ENCODE measurements at places on chromosomes 3 and 15. TPM values are rescaled to one million over a fixed set of nuclear protein-coding genes. Genes with fewer than 3 reads are reported as not detected.

The C3orf85 gene
- not detected for polyA plus RNA-seq

The SPINT1 gene
- polyA plus RNA-seq = 1.6 TPM

DNA sequence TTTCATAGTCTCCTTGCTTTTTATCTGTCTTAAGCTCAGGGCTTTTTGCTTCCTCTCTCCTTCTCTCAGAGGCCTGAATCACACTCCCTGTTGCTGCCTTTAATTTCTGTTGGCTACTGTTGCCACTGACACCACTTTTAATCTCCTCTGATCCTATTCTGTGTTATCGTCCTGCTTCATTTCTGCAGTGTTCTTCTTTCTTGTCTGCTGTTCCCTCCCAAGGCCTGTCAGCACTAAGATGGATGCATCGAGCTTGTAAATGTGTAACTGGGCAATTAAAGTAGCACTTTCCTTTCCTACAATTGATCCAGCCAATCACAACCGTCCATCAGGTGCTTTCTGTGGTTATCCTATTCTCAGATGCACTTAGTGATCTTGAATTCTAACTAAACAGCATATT, 71.3 kb upstream of the VEPH1 start:
- no peak for DNase-seq

DNA sequence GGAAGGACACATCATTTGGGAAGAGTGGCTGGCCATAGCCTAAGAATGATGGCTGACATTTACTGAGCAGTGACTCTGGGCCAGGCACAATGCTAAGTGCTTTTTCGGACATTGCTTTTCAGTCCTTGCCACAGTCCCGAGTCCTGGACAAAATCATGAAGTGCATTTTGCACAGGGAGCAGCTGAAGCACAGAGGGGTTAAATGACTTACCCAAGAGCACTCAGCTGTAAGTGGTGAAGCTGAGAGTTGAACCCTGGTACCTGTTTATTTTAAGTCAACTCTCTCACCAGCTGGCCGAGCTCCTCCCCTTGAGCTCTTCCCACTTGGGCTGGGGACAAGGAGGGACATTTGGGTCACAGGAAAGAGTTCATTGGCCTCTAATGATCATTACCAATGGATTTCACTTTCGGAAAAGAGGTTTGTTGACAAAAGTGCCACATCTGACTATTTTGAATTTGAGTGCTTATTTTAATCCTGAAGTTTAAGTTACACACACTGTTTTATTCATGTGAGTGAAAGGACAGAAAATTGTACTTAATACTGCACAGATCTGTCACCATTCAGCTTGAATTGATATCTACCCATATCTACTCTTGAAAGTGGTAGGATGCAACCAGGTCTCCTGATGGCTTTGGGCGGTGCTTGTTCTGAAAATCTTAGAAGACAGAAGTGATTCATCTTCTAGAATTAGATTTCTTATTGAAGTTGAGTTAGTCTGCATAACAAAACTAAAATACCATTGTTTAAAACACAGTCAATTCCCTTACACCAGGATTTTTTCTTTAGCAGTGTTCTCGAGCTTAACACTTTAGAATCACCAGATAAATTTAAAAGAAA, 368.7 kb upstream of the PROK2 start:
- DNase-seq = no peak

- no peak for DNase-seq
These were observed 347.1 kb upstream of the NR2E3 start for GRCh38 chr15:71463156-71463665.

The HIGD2B gene
- polyA plus RNA-seq = not detected

The EPHA6 gene
- polyA plus RNA-seq = 2.5 TPM

Data from ovary (tissue), 10 donors.